ENCODE measurements at places on chromosomes 1 and 21.

DNA sequence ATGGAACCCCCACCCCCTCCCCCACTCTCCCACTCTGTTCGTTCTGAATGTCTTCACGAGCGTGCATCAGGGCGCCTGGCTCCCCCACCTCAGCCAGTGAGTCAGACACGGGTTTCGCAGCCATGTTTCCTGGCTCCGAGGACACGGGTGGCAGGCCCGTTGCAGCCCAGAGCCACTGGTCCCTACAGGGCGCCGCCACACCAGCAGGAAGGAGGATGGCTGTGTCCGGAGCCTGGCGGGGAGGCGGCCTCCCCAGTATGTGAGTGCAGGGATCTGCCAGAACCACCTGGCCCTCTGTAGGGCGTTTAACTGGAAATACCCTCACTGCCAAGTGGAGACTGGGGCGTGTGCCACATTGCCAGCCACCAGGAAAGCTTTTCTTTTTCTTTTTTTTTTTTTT, 18.5 kb downstream of the CSTB start:
- no peak for DNase-seq

DNA sequence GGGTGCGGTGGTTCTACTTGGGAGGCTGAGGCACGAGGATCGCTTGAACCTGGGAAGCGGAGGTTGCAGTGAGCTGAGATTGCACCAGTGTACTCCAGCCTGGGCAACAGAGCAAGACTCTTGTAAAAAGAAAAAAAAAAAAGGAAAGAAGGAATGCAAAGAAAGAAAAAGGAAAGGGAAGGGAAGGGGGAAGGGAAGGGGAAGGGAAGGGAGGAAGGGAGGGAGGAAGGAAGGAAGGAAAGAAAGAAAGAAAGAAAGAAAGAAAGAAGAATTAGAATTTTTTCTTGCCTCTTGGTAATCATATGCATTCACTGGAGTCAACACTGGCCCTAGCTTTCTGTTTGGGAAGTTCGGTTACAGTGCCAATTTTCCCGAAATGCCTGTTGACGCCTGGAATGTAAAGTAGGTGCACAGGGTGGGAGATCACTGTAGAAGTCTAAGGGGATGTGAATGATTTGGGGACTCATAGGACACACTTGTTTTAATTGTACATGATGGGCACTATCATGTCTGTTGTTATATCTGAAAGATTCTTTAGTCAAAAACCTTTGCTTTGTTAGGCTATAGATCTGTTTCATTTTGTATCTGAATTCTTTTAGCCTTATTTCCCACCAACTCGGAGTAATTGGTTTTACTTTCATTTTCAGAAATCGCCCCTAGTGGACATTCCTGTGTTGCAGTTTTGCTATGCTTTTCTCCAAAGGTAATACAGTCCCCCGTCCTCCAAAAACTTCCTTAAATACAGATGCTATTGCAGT, 59.8 kb upstream of the MORC3 start:
- DNase-seq: no peak

DNA sequence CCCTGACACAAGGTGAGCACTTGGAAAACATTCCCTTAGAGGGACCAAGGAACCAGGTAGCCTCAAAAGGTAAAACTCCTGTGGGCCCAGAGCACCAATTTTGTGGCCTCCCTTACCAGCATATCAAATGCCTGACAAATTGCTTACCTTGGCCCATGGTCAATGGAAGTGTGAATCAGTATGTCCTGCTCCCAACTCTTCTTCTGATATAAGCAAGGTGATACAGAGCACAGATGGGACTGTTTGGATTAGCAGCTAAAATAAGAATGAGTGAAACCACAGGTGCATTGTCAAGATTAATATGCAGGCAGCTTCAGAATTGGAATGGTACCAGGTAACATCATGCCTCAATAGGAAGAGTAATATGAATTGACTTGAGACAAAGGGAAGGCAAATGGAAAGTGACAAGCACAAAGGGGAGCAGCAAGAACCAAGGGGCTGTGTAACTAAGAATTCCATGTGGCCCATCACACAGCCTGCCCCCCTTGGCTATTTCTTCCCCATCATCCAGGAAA, 156.8 kb upstream of the KCND3 start:
- DNase-seq: no peak

DNA sequence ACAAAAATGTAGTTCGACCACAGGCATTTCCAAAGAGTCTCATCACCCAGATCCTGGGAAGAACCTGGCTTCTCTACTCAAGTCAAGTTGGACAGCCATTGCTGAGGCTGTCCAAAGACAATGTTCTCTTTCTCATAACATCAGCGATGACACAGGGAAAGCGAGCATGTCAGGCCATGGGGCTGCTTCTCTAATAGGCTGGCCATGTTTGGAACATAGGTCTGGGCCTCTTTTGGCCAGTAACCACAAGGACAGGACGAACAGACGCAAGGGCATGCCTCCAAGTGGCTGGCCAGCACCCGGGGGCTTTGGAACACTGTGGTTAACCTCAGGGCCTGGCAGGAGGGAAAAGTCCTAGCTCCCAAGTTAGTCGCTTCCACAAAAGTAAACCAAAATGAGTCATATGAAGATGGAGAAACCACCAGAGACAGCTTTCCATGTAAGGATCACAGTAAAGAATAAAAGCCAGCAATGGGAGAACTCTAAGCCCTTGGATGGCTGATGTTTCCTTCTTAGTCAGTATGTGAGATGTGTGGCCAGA, 80.6 kb upstream of the SLC44A3 start:
- DNase-seq: no peak

- no peak for DNase-seq
These were observed 95.0 kb downstream of the PLXNA2 start for GRCh38 chr1:208149213-208149612.

- no peak for DNase-seq
These were observed 27.4 kb downstream of the LAMB3 start for GRCh38 chr1:209624558-209625549.

DNA sequence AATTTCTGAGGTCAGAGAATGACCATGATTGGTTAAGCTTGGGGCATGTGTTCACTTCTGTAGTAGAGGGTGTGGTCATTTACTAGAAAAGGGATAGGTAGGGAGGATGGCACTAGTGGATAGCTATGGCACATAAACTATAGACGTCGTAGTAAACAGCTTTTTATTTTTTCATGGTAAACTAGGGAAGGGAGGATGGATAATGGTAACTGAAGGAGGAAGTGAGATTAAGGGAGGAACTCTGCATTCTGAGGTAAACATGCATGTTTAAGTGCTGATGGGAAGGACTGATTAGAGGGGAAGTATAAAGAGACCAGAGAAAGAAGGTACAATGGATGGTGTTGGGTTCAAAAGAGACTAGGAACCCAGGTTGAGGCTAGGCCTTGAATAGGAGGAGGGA, 26.9 kb downstream of the PTGS2 start:
- DNase-seq: no peak

DNA sequence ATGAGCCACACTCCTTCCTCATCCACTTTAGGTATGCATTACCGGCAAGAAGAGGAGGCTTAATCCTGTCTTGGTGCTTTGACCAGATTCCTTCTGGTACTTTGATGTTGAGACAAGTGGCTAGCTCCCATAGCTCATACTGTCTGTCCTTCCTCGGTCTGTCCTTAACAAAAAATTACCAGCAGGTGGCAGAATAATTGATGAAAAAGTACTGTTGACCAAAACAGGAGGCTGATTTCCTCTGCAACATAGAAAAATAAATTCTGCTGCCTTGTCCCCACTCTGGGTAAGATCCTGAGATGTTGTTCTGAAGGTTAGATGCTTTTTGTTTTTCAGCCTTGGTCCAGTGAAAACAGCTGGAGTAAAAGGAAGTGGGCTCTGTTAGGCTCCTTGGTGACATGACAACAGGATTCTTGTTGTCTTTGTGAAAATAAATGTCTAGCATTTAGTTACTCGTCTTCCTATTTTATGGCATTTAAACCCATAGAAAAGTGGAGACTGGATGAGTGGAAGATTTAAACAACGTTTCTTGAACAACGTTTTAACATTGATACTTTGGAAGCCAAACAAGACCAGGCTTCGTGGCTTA, 11.2 kb upstream of the HJV start:
- DNase-seq: no peak

GRCh38 chr1:60145771-60146170, 72.2 kb upstream of the C1orf87 start:
- no peak for DNase-seq

DNA sequence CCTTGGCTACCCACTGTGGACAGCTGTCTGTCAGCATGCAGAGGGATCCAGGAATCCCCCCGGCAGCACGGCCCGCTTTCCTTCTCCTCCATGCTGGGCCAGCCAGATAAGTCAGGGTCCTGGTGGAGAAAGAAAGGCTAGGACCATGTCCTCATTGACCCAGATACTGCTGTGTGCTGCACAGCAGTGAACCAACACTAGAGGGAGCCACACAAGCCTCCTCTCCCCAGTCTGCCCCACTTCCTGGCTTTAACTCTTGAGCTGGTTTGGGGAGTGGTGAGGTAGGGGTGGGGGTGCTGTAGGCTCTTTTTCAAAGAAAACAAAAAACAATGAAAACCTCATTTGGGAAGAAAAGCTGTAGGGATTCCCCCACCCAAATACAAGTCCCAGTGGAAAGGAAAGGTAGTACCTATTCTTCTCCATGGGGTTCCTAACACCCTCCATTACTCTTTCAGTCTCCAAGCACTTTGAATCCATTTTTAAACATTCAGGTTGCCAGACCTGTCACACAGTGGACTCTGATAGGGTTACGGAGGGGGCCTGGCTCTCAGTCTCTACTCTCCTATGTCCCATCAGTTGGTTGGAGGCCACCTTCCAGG, 84.9 kb upstream of the CD1D start:
- DNase-seq: no peak

DNA sequence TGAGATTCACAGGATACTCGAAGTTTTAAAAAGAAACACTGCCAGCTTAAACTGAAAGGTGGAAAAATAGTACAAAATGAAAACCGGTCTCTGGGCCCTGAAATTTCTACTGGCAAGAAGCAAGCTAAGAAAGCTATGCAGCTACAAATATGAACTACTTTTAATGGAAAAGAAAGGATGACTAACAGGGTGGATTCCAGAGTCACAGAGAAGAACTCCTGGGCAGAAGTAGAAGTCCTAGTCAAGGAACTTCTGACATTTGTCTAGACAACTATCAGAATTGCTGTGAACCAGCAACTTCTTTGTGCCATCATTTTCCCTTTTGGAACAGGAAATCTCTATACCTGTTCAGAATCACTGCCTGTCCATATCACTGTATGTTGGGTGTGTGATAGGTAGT, 38.1 kb downstream of the CD160 start:
- no peak for DNase-seq

GRCh38 chr1:8201331-8201861, 116.5 kb upstream of the SLC45A1 start:
- DNase-seq: no peak

GRCh38 chr21:44875316-44875700, 1.8 kb upstream of the PTTG1IP start:
- DNase-seq: no peak

DNA sequence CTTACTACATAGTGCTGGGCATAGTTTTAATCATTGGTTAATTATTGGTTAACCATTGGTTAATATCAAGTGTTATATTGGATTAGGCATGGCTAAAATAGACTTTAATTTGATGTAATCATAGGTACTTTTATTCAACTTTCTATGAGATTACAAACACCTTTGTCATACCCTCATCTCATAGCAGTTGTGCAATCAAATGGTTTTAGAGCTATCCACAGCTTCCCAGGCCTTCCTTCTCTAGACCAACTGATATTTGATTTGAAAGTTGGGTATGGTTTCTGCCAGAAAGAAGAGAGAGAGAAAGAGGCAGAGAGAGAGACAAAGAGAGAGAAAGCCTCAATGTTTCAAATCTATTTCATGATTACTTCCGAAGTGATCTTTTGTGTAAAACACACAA, 9.6 kb upstream of the RGS1 start:
- no peak for DNase-seq

DNA sequence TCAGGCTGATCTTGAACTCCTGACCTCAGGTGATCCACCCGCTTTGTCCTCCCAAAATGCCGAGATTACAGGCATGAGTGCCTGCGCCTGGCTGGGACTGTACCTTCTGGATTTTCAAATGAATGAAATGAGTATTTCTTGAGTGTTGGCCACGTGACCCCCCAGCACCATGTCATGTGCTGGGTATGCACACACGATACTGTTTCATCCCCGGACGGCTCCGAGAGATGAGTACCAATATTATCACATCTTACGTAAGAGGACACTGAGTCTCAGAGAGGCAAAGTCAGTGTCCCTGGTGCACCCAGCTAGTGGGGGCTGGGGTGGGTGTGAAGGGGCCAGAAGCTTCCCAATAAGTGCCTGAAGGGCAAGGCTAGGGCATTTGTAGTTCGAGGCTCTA, 780 bp upstream of the CROCC start:
- no peak for DNase-seq

DNA sequence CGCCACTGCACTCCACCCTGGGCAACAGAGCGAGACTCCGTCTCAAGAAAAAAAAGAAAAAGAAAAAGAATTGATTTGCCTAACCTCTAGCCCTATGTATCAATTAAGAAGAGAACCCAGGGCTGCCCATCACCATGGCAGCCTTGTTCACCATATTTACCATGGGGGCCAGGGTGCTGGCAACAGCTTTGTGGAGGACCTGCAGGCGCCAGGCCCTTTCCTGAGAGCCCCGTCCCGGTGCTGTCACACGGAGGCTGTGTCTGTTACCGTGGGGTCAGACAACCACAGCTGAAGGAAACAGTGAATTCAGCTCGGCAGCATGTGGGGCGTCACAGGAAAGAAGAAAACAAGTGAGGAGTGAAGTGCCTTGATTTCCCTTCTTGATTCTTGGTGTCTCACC, 6.5 kb upstream of the NBL1 start:
- no peak for DNase-seq

- no peak for DNase-seq
These were observed at the start of gene CAPN2 for GRCh38 chr1:223712194-223712849. CAPN2 (plus strand) TSS chr1:223712539; CDS start chr1:223712641, 102 bp downstream.

GRCh38 chr1:67844988-67845387, 11.7 kb upstream of the GNG12 start:
- no peak for DNase-seq

DNA sequence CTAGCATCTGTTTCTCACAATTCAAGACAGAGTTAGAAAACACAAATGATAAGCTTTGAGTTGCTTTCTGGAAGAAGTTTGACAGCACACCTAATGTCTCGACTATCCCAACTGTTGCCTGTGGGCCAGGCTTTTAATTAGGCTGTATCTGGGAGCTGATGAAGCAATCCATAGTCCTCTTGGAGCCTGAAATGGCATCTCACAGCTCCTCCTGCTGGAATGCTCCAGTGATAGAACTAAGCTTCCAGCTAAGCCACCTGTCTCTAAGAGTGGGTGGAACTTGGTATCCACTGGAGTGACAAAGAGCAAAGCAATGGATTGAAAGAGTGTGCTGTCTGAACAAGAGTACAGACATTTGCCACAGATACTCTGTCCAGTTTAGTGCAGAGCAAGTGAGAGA, 605.3 kb upstream of the NR5A2 start:
- no peak for DNase-seq

Measured in esophagus squamous epithelium (tissue), 5 donors.